ENCODE measurements at places on chromosomes 16 and 17. TPM values are rescaled to one million over a fixed set of nuclear protein-coding genes. Genes with fewer than 3 reads are reported as not detected.

GRCh38 chr16:20372701-20373100, 20.2 kb upstream of the UMOD start:
- no peaks in the 10 kb centered on the region for H3K27me3 ChIP-seq
- no peak overlapping the region for H3K27ac ChIP-seq
- no peaks in the 10 kb centered on the region for H3K36me3 ChIP-seq
- H3K4me1 ChIP-seq, result no peaks in the 10 kb centered on the region
- H3K4me3 ChIP-seq, result no peak overlapping the region

DNA sequence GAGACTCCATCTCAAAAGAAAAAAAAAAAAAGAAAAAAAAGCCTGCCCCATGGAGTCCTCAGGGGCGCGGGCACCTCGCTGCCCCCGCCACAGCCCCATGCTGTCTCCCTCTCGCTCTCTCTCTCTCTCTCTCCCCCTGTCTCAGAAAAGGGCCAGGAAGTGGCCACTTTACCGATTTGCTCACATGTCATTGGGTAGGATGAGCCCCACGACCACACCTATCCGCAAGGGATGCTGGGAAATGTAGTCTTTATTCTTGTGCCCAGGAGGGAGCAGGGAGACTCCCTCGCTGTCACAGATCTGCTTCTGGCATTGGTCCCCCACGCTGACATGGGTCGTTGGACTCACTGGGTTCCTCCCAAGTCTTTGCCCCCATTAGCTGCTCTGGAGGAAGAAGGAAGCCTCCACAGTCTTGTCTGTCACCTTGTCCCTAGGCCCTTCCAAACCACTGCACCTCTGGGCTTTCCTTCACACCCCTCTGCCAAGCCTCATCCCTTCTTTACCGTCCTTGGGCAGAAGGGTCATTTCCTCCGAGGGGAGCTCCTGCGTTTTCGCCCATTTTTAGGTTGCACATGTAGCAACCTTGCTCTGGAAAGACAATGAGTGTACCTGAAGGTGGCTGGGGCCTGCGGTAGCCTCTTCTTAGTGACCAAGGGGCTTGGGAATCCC, 6.9 kb upstream of the GJD3 start:
- H3K36me3 ChIP-seq, result no peaks in the 10 kb centered on the region
- H3K27me3 ChIP-seq, result no peaks in the 10 kb centered on the region
- no peaks in the 10 kb centered on the region for H3K4me1 ChIP-seq
- H3K4me3 ChIP-seq, result no peak overlapping the region
- DNase-seq, result no peak
- H3K27ac ChIP-seq, result no peak overlapping the region

DNA sequence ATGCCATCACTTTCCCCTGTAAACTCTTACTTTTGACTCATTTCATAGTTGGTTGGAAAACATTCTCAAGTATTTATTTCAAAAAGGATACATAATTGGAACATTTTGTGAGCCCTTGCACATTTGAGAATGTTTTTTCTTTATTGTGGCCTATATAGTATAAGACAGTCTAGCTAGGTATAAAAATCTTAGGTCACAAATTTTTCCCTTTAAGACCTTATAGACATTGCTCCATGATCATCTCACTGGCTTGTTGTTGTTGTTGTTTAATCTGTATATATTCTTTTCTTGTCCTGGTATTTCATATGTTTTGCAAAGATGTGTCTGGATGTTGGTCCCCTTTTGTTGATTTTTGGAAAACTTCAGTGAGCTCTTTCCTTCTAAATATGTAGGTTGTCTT, 194.2 kb downstream of the NTN1 start:
- H3K4me3 ChIP-seq, result no peak overlapping the region
- no peak for DNase-seq
- H3K27ac ChIP-seq, result no peak overlapping the region
- H3K36me3 ChIP-seq, result peaks cover 7% of the 10 kb centered on the region

DNA sequence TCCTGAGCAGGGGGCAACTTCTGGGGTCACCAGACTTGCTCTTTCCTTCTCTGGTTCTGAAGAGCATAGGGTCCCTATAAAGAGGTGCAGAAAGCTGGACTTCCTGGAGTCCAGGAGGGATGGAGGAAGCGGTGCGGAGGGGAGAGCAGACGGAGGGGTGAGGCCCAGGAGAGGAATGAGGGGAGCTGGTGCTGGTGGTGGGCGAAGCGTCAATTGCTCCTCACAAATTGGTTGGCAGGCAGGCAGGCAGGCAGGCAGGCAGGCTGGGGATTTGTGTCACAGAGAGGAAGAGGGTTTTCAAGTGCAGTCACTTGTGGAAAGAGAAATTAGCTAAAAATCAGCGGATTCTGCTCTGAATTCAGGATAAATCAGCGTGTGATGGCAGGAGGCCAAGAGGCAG, 133.7 kb upstream of the CDC42EP4 start:
- H3K27ac ChIP-seq, result no peak overlapping the region
- no peaks in the 10 kb centered on the region for H3K36me3 ChIP-seq
- no peaks in the 10 kb centered on the region for H3K4me1 ChIP-seq
- no peak overlapping the region for H3K4me3 ChIP-seq
- H3K27me3 ChIP-seq, result no peaks in the 10 kb centered on the region

The STX1B gene
- total RNA-seq, result 7.3 TPM

DNA sequence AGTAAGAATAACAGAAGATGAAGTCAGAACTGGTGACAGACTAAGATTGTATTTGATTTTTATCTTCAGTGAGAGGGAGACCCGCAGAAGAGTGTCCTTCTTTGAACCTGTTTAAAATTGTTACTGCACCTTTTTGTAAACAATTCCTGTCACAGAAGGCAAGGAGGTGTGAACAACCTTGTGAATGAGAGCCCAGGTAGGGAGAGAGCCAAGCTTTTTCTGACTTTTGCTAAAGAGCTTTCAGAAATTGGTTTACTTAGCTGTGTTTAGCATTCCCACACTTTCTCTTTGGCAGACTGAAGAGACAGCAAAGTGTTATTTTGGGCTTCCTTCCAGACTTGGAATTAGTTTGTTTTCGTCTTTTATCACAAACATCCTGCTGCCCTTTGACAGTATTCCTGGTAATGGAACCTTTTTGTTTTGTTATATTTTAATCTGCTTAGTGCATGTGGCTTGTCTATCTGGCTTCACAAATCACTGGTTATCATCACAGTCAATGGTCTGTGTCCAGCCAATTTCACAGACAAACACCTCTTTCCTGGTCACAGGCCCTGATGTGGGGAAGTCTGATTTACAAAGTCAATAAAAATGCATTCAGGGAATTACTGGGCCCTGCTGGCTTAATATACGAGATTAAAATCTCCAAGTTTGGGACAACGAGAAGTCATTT, 85.7 kb upstream of the HS3ST2 start:
- no peak for DNase-seq
- no peaks in the 10 kb centered on the region for H3K36me3 ChIP-seq
- no peak overlapping the region for H3K27ac ChIP-seq
- peaks cover 4% of the 10 kb centered on the region for H3K4me1 ChIP-seq
- no peak overlapping the region for H3K4me3 ChIP-seq

- no peaks in the 10 kb centered on the region for H3K27me3 ChIP-seq
- no peaks in the 10 kb centered on the region for H3K4me1 ChIP-seq
- DNase-seq, result no peak
- no peak overlapping the region for H3K27ac ChIP-seq
- H3K4me3 ChIP-seq, result no peak overlapping the region
- no peaks in the 10 kb centered on the region for H3K36me3 ChIP-seq
These were observed 3.2 kb upstream of the PABPN1L start for GRCh38 chr16:88869673-88869980.

DNA sequence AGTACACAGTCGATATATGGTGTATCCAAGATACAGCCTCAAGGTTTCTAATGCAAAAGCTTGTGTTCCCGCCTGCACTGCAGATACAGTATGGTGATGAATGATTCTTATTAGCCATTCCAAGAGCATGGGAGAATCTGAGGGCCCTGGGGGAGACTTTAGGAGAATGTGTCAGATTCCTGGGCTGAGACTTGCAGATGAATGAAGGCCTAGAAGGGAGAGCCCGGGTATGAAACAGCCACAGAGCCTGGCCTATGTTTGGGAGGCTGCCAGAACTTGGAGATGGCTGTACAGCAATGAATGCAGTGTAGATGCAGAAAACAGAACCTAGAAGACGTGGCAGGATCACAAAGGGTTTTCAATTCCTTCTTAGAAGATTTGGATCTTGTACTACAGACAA, 510.7 kb downstream of the HAPSTR1 start:
- no peaks in the 10 kb centered on the region for H3K4me1 ChIP-seq
- H3K36me3 ChIP-seq, result no peaks in the 10 kb centered on the region
- DNase-seq, result no peak
- H3K27ac ChIP-seq, result no peak overlapping the region
- H3K27me3 ChIP-seq, result no peaks in the 10 kb centered on the region
- H3K4me3 ChIP-seq, result no peak overlapping the region

DNA sequence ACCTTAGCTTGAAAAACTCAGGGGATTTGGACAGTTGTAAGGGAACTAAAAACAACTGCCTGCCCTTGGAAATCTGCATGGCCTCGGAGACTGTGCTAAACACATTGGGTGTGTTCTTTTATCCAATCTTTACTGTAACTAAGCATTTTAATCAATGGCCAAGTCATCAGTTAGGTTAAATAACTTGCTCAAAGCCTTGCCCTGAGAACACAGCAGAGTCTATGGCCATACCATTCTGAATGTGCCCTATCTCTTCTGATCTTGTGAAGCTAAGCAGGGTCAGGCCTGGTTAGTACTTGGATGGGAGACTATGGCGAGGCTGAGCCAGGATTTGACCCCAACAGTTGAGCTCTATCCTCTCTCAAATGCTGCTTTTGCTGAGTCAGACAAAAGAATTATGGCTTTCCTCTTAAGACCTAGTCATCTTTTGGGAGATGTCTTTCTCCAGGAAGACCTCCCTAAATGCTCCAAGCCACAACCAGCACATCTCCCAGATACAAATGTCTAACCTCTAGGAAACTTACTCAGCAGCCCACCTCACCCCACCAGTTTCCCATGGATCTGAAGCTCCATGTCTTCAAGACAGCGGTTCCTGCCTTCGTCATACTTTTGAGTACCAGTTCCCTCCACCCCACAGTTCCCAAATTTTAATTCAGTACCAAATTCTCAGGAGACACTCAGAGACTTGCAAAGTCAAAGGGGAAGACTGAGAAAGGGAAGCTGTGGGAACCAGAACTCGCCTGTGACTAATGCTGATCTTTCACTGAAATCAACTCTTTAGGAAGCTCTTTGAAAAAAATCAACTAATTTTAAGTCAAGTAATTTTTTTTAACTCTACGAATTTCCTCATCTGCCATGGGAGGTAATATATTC, 336.1 kb downstream of the MAF start:
- H3K4me3 ChIP-seq, result no peak overlapping the region
- no peak for DNase-seq
- H3K27ac ChIP-seq, result no peak overlapping the region
- no peaks in the 10 kb centered on the region for H3K27me3 ChIP-seq
- no peaks in the 10 kb centered on the region for H3K36me3 ChIP-seq

DNA sequence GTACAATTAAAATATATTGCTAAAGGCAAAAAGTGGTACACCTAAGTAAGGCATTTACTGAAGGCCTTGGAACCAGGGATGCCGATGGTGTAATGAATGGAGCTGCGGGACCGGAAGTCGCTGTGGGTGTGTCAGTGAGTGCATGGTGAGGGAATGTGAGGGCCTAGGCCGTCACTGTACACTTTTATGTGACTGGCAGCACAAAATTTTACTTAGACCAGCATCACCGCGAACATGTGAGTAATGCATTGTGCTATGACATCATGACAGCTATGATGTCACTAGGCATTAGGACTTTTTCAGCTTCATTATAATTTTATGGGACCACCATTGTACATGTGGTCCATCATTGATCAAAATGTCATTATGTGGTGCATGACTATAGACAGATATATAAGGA, 14.7 kb downstream of the ALOX15B start:
- DNase-seq, result no peak
- H3K27ac ChIP-seq, result no peak overlapping the region
- H3K27me3 ChIP-seq, result peaks cover 41% of the 10 kb centered on the region
- no peaks in the 10 kb centered on the region for H3K4me1 ChIP-seq

- no peaks in the 10 kb centered on the region for H3K27me3 ChIP-seq
- H3K27ac ChIP-seq, result no peak overlapping the region
- H3K4me1 ChIP-seq, result peaks cover 7% of the 10 kb centered on the region
- H3K4me3 ChIP-seq, result no peak overlapping the region
- no peak for DNase-seq
- no peaks in the 10 kb centered on the region for H3K36me3 ChIP-seq
These were observed 60.4 kb upstream of the IRX6 start for GRCh38 chr16:55263271-55264250.

GRCh38 chr17:56793531-56793930, 40.2 kb downstream of the C17orf67 start:
- peaks cover 11% of the 10 kb centered on the region for H3K4me1 ChIP-seq
- H3K36me3 ChIP-seq, result no peaks in the 10 kb centered on the region
- H3K4me3 ChIP-seq, result no peak overlapping the region
- H3K27ac ChIP-seq, result no peak overlapping the region

GRCh38 chr16:61323456-61323855, 712.8 kb downstream of the CDH8 start:
- H3K27me3 ChIP-seq, result no peaks in the 10 kb centered on the region
- no peak for DNase-seq
- H3K36me3 ChIP-seq, result no peaks in the 10 kb centered on the region
- H3K27ac ChIP-seq, result no peak overlapping the region
- no peak overlapping the region for H3K4me3 ChIP-seq

GRCh38 chr17:21400816-21401593, 24.8 kb downstream of the KCNJ12 start:
- no peaks in the 10 kb centered on the region for H3K36me3 ChIP-seq
- H3K27me3 ChIP-seq, result no peaks in the 10 kb centered on the region
- H3K4me1 ChIP-seq, result peaks cover 10% of the 10 kb centered on the region

DNA sequence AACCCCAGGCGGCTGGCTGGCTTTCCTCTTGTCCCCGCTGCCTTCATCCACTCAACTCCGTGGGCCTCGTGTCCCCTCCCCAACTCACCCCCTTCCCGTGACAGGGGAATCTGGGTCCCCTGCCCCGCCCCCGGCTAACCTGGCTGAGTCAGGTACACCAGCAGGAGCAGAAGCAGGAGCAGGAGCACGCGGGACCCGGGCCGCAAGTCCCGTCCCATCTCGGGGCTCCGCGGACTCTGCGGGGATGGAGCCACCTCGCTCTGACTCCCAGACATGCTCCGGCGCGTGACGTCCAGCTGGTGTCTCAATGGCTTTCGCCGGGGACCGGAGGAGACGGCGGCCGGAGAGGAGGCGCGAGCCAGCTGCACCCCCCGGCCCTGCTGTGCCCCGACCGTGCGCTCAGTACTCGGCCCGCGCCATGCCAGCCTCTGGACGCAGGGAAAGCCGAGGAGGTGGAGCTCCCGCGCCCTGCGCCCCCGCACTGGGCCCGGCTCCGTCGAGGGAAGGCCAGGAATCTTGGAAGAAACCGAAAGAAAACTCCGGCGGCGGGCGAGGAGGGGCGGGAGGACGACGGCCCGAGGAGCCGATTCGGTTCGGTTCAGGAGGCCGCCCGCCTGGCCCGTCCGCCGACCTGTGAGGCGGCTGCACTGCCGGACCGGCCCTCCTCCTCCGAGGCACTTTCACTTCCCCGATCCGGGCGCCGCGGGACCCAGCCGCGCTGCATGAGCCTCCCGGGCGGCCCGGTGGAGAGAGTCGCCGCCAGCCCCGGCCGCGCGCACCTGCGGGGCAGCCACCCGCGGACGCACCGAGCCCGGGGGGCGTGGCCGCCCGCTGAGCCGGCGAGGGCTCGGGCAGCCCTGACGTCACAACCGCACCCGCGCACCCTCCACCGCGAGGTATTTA, at the start of the genes CXCL16 and ZMYND15:
Gene CXCL16, minus strand, starts transcription at position 807 of the 903 bp plus-strand sequence. Its CDS starts 589 bp downstream, at position 218.
Gene ZMYND15, plus strand, starts transcription at position 712 of the 903 bp plus-strand sequence. CDS start 716 bp downstream, outside the sequence.
- peak within 1 kb of the TSS; percentile 64 for H3K4me3 ChIP-seq
- H3K27me3 ChIP-seq, result peaks cover 97% of the 10 kb centered on the region
- peaks cover 3% of the 10 kb centered on the region for H3K4me1 ChIP-seq
- DNase-seq, result peak; percentile 61
- H3K36me3 ChIP-seq, result no peaks in the 10 kb centered on the region

- no peaks in the 10 kb centered on the region for H3K27me3 ChIP-seq
- H3K4me1 ChIP-seq, result no peaks in the 10 kb centered on the region
- H3K27ac ChIP-seq, result no peak overlapping the region
- no peak overlapping the region for H3K4me3 ChIP-seq
- no peak for DNase-seq
These were observed 13.3 kb downstream of the SNN start for GRCh38 chr16:11681556-11681955.

Data from neural progenitor cell (in vitro differentiated cells).